ENCODE measurements at places on chromosomes 11 and 22.
A peak's percentile ranks its signal among the peaks of the same experiment; 100 is the strongest.

DNA sequence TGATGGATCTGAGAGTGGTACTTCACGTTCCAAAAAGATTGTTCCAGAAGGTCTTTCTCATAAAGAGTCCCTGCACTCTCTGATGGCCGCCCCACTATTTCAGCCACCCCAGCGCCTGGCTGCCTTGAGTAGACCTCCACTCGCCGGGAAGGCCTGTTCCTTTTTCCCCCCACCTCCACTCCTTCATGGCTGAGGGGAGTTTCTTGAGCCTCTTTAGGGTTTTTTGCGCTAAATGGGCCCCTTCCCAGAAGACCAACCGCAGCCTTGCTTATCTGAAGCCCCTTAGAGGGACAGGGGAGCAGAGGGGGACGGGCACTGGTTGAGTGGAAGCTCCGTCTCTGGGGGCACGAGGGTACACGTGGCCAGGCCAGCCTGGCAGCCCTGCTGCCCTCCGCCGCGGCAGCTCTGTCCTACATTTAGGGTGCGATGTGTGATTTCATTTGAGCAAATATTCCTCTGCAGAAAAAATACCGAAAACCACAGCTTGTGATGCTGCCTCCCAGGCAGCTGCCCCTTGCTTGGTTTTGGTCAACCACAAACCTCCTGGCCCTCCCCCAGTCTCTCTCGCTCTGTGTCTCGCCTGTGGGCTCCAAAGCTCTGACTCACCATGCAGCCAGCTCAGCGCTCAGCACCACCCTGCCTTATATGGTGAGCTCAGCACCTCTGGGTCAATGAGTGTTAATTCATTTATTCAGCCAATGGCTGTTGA is 88.7 kb downstream of the TP53I11 start:
- DNase-seq: no peak

GRCh38 chr22:31343235-31344191 is 2.6 kb downstream of the PATZ1 start:
- no peak for DNase-seq

DNA sequence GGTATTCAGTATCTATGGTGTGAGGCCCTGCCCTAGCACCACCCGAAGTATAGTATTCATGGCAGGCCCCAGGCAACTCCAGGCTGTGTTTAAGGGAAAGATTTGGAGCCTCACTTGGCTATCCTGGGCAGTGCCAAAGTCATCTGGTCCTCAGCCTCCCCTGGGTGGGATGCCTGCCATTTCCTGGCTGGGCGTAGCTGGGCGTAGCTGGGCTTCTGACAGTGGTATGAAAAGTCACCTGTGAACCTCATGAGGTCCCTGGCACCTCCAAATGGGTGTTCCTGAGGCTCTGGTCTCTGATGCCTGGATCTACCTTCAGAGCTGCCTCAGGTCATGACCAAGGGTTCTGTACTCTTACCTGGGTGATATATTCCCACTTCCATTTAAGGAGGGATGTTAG is 113.0 kb upstream of the PARVA start:
- no peak for DNase-seq

DNA sequence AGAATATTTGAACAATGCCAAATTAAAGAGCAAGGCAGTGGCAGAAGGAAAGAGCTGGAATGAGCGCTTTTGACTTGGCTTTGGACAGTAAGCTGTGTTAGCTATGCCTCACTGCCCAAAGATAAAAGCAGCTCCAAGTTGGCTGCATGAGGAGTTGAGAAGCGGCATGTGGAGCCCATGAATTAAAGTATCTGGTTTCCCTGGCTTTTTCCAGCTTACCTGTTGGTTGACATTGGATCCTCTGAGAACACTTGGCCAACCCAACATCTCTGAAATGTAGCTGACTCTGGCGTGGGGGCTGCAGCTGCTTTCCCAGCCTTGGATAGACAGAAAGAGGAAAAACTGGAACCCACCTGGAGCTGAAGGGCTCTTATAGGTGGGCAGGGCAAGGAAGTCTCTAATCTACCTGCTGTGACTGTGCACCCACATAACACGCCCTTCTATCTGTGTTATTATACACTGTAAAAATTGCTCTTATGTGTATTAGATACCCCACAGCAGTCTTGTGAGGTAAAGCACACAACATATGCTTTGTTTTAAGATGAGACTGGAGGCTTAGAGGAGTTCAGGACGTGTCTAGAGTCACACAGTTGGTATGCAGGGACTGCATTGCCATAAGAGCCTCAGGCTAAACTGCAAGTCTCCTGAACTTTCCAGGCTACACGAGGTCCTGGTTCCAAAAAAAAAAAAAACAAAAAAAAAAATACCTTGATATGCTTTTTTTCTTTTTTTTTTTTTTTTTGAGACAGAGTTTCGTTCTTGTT is 5.8 kb downstream of the UBASH3B start:
- DNase-seq: no peak

DNA sequence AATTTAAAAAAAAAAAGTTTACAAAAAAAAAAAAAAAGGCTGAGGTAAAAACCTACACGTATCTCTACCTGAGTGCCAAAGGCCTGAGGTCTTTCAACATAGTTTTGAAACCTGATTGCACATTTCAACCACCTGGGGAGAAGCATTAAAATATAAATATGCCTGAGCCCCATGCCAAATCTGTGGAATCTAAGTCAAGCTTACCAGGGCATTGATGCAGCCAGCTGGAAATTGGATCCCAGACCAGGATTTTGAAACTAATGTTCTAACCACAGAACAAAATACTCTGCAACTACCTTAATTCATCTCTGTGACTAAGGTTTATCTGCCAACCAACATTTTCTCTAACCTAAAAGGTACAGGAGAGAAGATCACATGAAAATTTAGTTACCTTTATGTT is 38.8 kb upstream of the CHRNA10 start:
- no peak for DNase-seq

DNA sequence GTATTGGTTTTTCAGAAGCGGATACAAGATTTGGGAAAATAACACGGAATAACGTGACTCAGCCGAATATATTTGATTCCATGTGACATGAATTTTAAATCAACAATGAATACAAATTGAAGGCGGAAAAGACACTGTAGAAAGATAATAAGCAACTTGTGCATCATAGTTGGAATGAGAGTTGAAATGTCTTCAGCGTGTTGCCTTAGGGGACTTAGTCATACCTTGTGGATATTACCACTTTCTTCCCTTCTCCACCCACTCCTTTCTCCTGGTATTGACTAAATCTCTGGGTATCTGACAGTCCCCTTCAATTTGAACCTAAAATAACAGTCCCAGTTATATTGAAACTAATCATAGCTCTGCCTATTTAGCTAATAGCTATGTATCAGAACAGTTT is 2373.1 kb upstream of the RAG2 start:
- no peak for DNase-seq

GRCh38 chr22:40684728-40685127 is 5.4 kb downstream of the MCHR1 start:
- DNase-seq: no peak

DNA sequence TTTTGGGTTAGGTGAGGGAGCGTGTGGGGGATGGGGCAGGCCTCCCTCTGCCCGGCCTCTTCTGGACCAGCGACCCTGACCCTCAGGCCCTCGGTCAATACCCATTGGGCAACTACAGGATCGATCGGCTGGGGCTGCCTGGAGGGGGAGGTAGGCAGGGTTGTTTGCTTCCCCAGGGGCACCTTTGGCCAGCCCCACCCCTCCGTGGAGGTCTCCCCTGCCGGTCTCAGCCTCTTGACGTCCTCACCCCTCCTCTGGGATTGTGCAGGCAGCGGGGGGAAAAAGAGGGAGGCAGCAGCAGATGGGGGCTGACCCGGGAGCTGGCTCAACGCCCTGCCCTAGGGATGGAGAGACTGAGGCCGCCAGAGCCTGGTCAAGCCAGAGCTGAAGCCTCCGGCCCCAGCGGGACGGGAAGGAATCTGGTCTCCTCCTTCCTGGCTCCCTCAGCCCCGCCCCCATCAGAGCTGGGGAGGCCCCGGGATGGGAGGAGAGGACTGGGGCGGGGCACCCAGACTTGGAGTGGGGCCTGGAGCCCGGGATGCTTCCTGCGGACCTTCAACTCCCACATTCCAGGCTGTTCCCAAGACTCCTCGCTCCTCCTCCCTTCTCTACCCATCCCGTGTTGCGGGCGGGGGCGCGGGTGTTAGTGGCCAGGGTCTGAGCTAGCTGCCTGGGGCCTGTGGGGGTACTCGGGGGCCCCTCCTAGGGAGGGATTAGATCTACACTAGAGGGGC is 14.4 kb upstream of the CDC42EP1 start:
- no peak for DNase-seq

DNA sequence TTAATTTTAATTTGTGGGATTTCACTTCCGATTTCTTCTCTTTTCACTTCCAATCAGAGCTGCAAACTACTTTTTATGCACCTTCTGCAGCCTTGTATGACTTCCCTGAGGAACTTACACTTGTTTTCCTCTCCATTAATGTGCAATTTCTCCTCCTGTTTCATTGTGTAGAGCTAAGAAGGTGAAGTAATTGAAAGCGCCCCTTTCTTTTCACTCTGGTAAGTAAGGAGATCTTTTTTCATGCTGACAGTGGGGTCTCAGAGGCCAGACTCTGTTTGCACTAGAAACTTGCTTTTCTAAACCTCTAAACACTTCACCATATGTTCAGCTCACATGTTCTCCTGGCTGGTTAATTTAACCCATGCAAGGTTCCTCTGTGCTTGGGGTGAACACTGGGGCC is 117.0 kb downstream of the FANCF start:
- DNase-seq: peak; percentile 86

DNA sequence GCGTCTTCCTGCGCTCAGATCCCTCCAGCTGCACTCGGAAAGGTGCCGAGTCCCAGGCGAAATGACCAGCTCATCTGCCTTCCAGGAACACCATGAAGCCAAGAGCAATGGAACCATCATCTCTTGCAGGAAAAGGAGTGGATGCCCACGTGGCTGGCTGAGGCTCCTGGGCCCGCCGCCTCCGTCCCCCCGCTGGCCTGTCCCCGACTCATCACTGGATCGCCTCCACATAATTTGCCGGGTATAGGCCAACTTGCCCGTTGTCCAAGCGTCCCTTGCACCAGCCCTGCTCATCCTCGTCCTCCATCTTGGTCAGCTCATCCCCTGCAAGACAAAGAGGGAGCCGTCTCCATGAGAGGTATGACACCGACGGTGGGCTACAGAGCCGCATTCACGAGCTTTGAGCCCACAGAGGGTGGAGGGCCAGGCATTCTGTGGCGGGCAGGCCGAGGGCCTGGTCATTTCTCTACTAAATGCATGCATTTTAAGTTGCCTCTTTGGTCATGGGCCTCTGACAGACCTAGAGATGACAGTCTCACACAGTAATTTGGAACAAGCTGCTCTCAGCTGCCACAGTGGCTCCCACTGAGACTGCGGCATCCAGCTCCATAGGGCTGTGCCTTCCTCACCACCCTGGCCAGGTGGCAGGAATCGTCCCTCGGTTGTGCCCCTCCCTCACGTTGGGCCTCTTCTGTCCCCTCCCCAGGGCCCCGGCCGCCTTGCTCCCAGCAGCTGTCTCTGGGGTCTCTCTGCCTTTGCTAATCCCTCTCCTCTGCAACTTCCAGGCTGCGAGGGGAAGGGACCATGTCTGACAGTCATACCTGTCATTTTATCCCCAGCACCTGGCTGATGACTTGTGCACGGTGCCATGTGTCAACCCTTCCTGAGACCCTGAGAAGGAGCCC is 14.3 kb upstream of the ARFGAP3 start:
- no peak for DNase-seq

DNA sequence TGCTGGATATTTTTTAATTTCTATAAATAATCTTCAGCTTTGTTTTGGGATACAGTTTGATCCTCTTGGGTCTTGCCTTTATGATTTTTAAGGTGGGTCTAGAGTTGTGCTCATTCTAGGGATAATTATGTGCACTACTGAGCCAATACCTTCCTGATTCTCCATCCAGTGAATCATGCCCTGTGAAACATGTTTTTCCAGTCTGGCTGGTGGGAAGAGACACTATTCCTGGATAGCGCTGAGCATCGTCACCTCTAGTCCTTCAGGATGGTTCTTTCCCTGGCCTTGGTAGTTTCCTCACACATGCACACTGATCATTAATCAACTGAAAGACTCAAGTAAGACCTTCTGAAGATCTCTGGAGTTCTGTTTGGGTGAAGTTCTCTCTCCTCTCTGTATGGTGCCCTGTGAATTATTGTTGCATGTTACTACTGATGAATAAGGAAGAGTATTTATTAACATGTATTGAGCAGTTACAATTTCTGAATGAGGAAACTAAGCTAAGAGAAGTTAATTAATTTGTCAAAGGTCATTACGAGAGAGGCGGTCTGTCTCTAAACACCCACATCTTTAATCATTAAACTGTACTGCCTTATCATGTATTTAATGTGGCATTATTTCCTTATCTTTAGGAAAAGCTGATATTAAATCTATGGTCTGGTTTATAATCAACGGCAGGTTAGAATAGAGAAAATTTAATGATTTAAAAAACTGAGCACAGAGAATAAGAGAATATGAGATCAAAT is 39.1 kb upstream of the LIPT2 start:
- DNase-seq: no peak

- DNase-seq: no peak
These were observed 6.4 kb downstream of the NPTXR start for GRCh38 chr22:38837414-38837928.

DNA sequence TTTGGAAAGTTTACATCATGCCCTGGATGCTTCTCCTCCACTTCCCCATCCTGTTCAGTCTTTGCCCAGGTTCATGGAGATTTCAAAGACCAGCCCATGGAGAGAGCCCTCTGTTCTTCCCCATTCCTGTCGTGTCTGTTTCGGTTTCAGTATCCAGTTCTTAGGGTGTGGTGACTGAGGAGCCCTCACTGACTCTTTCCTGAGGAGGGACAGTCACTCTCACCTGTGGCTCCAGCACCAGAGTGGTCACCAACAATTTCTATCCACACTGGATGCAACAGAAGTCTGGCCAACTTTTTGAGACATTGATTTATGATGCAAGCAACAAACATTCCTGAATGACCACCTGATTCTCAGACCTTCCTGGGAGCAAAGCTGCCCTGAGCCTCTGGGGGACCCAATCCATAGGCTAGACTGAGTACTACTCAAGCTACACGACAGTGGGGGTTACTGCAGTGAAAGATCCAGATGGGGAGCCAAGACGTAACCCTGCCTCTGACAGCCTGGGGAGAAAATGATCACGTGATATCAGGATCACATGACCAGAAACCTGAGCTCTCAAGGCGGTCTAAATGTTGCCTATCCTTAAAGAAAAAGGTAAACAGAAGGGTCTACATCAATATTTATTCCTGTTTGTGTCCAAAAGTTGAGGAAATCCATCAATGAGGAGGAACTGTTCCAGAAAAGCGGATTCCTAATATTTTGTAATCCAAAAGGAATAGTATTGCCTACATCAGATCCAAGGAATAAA is 76.2 kb upstream of the VPREB1 start:
- peak; percentile 82 for DNase-seq

DNA sequence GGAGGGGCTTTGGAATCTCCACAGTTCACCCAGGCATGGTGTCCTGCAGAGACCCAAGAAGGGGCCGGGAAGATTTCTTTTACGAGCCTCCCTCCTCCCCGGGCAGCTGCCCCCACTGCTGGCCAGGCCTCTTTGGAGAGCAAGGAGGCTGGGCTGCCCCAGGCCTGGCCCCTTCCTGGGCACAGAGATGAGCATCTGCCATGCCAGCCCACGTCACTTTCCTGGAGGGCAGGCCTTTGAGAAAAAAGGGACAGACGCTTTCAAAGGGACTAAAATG is 60.5 kb upstream of the FGF3 start:
- no peak for DNase-seq

- no peak for DNase-seq
These were observed 12.4 kb downstream of the CYB561A3 start for GRCh38 chr11:61349189-61349751.

- no peak for DNase-seq
These were observed 24.9 kb upstream of the CHKA start for GRCh38 chr11:68146010-68146540.

- no peak for DNase-seq
These were observed 40.4 kb upstream of the ETS1 start for GRCh38 chr11:128627666-128628324.

Data from NCI-H2227 treated with DMSO at 0.1 percent for 48 hours (cell line).